ENCODE measurements at places on chromosomes 7 and 10. TPM values are rescaled to one million over a fixed set of nuclear protein-coding genes. Genes with fewer than 3 reads are reported as not detected.

Gene FAM25G
- not detected for total RNA-seq

Gene CXCL12
- 15.0 TPM for total RNA-seq

Gene TAF5
- total RNA-seq: 10.1 TPM

Gene CNPY1
- total RNA-seq: 0.74 TPM

Gene CYP3A5
- total RNA-seq: under 0.01 TPM

Gene TMEM178B
- total RNA-seq: 64.7 TPM

Gene MPP7
- total RNA-seq: 1.2 TPM

Gene HACD1
- total RNA-seq: 14.0 TPM

Gene SERPINE1
- total RNA-seq: 0.74 TPM

Gene DYNC1I1
- 147 TPM for total RNA-seq

Gene NUPR2
- not detected for total RNA-seq

Gene CRHR2
- 0.98 TPM for total RNA-seq

Gene KLF14
- total RNA-seq: not detected

Gene C7orf57
- 1.2 TPM for total RNA-seq

Gene CFAP70
- total RNA-seq: 0.49 TPM

Gene C10orf67
- 0.25 TPM for total RNA-seq

Gene CALCR
- not detected for total RNA-seq

Gene ATP6V0A4
- total RNA-seq: 0.74 TPM

Gene TMEM130
- 8.9 TPM for total RNA-seq

Gene PNLIPRP1
- not detected for total RNA-seq

Gene CHCHD1
- 14.3 TPM for total RNA-seq

Gene PLAC9
- total RNA-seq: 1.7 TPM

Gene CARD11
- 0.25 TPM for total RNA-seq

Gene SLC26A5
- not detected for total RNA-seq

Gene UNCX
- not detected for total RNA-seq

Gene ICA1
- 20.4 TPM for total RNA-seq

Gene STAM
- total RNA-seq: 25.3 TPM

Gene RASA4
- 32.9 TPM for total RNA-seq
